Ovary (tissue), 10 donors: ENCODE measurements at places on chromosomes 7 and 10. TPM values are rescaled to one million over a fixed set of nuclear protein-coding genes. Genes with fewer than 3 reads are reported as not detected.

GRCh38 chr10:71243756-71244395, 31.5 kb downstream of the UNC5B start:
- H3K4me3 ChIP-seq, result no peak overlapping the region
- H3K36me3 ChIP-seq, result no peaks in the 10 kb centered on the region
- no peaks in the 10 kb centered on the region for H3K27me3 ChIP-seq
- H3K4me1 ChIP-seq, result peaks cover 16% of the 10 kb centered on the region
- H3K27ac ChIP-seq, result peak overlapping the region; percentile 69
- no peak for DNase-seq

- H3K27ac ChIP-seq, result no peak overlapping the region
- no peak overlapping the region for H3K4me3 ChIP-seq
- DNase-seq, result no peak
- H3K36me3 ChIP-seq, result no peaks in the 10 kb centered on the region
- no peaks in the 10 kb centered on the region for H3K4me1 ChIP-seq
These were observed 328.1 kb downstream of the HGF start for GRCh38 chr7:81441750-81442149.

DNA sequence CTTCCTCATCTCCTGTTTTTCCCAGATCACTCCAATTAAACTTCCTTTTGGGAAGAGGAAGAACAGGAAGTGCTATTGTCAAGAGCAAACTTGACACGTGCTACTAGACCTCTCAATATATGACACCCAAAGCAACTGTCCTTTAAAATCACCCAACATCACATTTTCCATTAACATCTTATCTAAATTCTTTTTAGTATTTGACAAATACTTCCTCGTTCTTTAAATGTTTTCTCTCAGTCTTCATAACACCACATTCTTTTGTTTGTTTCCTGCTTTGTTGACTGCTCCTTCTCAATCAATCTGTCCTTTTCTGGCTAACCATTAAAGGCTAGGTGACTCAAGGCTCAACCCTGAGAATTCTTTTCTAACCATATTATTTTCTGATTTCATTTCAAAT, 7.1 kb upstream of the TFPI2 start:
- H3K27me3 ChIP-seq, result no peaks in the 10 kb centered on the region
- H3K27ac ChIP-seq, result no peak overlapping the region
- DNase-seq, result no peak
- no peak overlapping the region for H3K4me3 ChIP-seq

NRCAM gene
- 13.3 TPM for total RNA-seq

CALCR gene
- not detected for total RNA-seq
